ENCODE measurements at places on chromosomes 13 and 19.

DNA sequence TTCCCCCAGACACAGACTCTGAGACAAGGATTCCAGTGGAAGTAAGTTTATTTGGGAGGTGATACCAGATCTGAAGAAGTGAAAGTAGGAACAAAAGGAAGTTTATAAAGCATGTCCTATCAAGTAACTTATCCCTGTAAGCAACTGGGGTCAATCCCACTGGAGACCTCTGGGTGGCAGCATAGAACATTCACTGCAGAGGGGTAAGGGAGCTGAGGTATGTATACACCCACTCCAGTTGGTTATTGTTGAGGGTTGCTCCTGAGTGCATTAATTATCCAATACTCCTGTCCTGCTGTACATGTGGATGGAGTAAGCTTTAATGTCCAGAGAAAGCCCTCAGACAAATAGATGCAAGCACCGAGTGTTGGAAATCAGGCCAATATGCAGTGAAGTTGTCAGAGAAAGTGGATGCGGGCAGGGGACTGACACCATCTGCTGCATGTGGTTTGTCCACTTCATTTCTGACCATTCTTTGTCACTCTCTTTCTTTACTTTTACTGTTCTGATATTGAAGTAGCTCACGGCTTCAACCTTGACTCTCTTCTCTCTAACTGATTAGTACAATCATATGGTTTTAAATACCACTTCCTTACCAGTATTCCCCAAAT lies 46.7 kb downstream of the NOTCH3 start:
- H3K4me1 ChIP-seq, result no peaks in the 10 kb centered on the region

DNA sequence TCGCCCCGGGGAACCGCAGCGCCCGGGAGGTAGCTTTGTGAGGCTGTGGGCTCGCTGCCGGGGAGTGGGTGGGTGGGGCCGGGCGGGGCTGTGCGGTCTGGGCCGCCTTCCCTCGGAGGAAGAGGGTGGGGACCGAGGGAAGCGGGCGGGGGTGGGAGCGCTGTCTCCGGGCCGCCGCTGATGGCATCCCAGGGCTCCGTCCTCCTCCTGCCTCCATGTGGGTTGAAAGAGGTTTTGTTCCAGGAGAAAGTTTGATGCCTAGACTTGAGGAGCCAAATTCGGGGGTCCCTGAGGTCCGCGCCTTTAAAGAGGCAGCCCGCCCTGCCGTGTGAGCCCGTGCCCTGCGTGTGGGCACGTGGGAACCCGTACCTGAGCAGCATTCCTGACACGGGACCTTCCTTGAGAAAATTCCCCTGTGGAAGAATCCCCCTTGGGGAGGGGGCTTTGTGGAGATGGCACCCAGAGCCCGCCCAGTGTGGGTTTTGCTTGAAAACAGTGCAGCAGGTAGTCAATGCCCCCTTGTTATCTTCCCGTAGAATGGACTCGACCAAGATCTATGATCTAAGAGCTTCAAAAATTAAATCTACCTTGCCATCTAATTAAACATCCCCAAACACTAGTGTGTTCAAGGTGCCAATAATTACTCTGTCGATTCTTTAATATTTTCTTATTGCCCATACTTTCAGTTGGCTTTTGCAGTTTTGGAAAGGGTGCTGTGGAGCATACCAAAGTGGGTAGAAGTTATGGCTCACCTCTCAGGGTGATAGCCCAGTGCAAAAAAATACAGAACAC lies 107.8 kb downstream of the RXFP2 start:
- H3K36me3 ChIP-seq, result no peaks in the 10 kb centered on the region
- no peak overlapping the region for H3K27ac ChIP-seq
- H3K27me3 ChIP-seq, result peaks cover 90% of the 10 kb centered on the region
- peaks cover 2% of the 10 kb centered on the region for H3K4me1 ChIP-seq

GRCh38 chr13:111975539-111976473 lies 91.1 kb upstream of the SOX1 start:
- no peaks in the 10 kb centered on the region for H3K36me3 ChIP-seq
- DNase-seq, result no peak

DNA sequence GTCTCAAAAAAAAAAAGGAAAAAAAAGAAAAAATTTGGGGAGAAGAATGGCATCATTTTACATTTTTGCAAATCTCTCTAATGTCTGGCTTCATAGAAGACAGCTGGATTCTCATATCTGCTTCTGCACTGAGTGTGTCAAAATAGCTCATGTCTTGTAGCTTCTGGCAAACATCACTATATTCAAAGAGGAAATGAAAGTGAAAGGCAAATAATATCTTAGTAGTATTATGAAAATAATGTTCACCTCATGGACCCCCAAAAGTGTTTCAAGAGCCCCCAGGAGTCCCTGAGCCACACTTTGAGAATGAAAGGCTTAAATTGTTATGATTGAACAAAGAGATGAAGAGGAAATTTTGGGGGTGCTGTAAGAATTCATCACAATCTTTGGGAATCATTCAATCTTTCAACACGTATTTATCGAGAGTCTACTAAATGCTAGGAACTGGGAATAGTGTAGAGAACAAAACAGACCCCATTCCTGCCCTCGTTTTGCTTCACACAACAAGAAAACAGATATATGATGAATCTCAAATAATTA lies 1.2 kb upstream of the SLC6A16 start:
- no peak overlapping the region for H3K27ac ChIP-seq
- no peak overlapping the region for H3K4me3 ChIP-seq
- no peak for DNase-seq
- no peaks in the 10 kb centered on the region for H3K27me3 ChIP-seq
- peaks cover 10% of the 10 kb centered on the region for H3K36me3 ChIP-seq
- H3K4me1 ChIP-seq, result no peaks in the 10 kb centered on the region

DNA sequence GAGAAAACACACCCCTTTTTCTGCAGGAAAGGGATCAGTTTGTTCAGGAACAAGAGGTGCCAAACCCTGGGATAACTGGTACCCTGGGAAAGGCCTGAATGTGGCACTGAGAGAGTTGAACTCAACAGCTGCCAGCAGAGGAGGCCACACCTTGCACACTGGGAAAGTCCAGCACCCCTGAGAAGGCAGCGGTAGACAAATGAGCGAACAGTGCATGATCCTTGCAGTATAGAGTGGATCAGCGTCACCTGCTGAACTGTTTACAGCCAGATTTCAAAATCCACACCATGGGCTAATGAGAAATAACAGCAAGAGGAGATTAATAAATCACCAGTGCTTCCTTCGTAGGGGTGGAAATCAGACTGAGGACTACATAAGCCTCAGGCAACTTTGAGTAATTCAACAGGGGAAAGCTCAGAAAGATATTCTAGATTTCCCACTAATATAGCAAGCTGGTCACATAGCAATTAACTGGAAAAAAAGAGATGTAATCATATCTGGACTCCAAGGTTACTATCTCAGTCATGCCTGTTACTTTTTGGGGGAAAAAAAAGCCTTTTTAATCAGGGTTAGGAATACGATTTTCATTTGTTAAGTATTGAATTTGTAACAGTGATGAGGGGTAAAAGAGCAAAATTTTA lies 52.0 kb downstream of the DCT start:
- peaks cover 1% of the 10 kb centered on the region for H3K36me3 ChIP-seq
- H3K27ac ChIP-seq, result no peak overlapping the region
- no peak for DNase-seq
- H3K4me1 ChIP-seq, result peaks cover 8% of the 10 kb centered on the region
- H3K27me3 ChIP-seq, result no peaks in the 10 kb centered on the region
- H3K4me3 ChIP-seq, result no peak overlapping the region

DNA sequence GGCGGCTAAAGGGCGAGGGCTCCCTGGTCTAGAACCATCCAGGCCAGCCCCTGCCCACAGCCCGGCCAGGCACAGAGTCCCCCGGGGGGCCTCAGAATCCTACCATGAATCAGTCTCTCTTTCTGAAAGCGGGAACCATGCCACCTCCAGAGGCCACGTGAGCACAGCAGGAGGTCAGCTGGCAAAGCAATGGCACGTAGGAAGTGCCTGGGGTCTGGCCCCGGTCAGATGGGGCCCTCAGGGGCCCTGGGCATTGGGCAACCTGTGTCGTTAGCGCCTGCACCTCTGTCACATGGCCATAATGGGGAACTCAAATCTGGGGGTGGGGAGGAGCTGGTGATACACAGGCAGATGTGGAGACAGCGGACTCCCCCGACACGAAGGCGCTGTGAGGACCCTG lies 8.8 kb downstream of the MFSD12 start:
- H3K4me3 ChIP-seq, result no peak overlapping the region
- DNase-seq, result no peak
- peaks cover 2% of the 10 kb centered on the region for H3K36me3 ChIP-seq
- no peaks in the 10 kb centered on the region for H3K4me1 ChIP-seq

DNA sequence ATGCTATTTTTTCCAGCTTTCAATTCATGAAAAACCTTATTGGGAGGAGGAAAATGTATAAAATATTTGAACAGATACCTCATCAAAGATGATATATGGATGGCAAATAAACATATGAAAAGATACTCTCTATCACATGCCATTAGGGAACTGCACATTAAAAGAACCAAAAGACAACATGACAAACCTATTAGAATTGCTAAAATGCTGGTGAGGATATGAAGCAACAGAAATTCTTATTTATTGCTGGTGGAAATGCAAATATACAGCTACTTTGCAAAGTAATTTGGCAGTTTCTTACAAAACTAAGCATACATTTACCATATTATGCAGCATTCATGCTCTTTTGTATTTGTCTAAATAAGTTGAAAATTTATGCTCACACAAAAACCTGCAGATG lies 1783.9 kb upstream of the PCDH20 start:
- H3K36me3 ChIP-seq, result no peaks in the 10 kb centered on the region
- no peaks in the 10 kb centered on the region for H3K27me3 ChIP-seq
- no peak overlapping the region for H3K4me3 ChIP-seq
- no peak overlapping the region for H3K27ac ChIP-seq

- no peaks in the 10 kb centered on the region for H3K36me3 ChIP-seq
- no peak overlapping the region for H3K4me3 ChIP-seq
- H3K27ac ChIP-seq, result no peak overlapping the region
- H3K27me3 ChIP-seq, result peaks cover 44% of the 10 kb centered on the region
- no peak for DNase-seq
- no peaks in the 10 kb centered on the region for H3K4me1 ChIP-seq
Observed at GRCh38 chr19:42099336-42099925, 23.5 kb downstream of the ZNF574 start.

GRCh38 chr19:54517483-54517882 lies 14.9 kb downstream of the LAIR2 start:
- no peak overlapping the region for H3K4me3 ChIP-seq
- no peaks in the 10 kb centered on the region for H3K27me3 ChIP-seq
- no peak overlapping the region for H3K27ac ChIP-seq
- H3K4me1 ChIP-seq, result no peaks in the 10 kb centered on the region
- no peak for DNase-seq

DNA sequence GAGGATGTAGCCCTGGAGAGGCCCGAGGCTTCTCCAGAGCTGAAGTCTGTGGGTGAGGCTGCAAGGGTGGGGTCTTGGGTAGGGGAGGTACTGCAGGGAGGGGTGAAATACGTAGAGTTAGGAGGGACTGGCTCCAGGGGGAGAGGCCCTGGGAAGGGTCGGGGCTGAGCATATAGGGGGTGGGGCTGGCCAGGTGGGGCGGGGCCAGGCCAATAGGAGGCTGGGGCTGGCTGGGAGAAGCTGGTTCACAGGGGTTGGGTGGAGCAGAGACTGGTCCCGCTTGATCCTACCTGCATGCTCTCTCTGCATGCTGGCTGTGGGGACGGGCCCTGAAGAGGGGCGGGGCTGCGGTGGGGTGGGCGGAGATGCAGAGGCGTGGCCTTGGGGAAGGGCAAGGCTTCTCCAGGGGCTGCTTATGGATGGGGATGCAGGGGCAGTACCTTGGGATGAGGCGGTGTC lies 51.9 kb downstream of the CELF5 start:
- peaks cover 86% of the 10 kb centered on the region for H3K27me3 ChIP-seq
- no peaks in the 10 kb centered on the region for H3K36me3 ChIP-seq
- H3K4me3 ChIP-seq, result no peak overlapping the region
- no peak for DNase-seq

DNA sequence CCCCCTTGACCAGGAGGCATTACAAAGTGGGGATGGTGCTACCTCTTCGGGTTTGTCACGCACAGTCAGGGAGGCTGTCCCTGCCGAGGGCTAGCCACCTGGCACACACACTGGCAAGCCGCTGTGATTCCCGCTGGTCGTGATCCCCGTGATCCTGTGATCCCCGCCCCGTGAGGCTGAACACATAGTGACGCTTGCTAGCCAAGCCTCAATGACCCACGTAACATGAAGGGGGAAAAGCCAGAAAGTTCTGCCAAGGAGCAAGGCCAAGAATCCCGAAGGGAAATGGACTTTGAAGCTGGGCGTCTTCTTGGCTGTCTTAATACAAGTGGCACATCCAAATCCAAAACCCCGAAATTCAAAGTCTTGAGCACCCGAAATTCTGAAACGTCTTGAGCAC lies 13.7 kb downstream of the LDLR start:
- H3K27me3 ChIP-seq, result no peaks in the 10 kb centered on the region
- DNase-seq, result no peak
- no peaks in the 10 kb centered on the region for H3K4me1 ChIP-seq
- H3K27ac ChIP-seq, result no peak overlapping the region
- H3K4me3 ChIP-seq, result no peak overlapping the region
- peaks cover 37% of the 10 kb centered on the region for H3K36me3 ChIP-seq

- no peak overlapping the region for H3K4me3 ChIP-seq
- no peaks in the 10 kb centered on the region for H3K4me1 ChIP-seq
- no peak overlapping the region for H3K27ac ChIP-seq
- H3K27me3 ChIP-seq, result peaks cover 13% of the 10 kb centered on the region
Observed at GRCh38 chr19:7692417-7693088, 9.4 kb downstream of the FCER2 start.

DNA sequence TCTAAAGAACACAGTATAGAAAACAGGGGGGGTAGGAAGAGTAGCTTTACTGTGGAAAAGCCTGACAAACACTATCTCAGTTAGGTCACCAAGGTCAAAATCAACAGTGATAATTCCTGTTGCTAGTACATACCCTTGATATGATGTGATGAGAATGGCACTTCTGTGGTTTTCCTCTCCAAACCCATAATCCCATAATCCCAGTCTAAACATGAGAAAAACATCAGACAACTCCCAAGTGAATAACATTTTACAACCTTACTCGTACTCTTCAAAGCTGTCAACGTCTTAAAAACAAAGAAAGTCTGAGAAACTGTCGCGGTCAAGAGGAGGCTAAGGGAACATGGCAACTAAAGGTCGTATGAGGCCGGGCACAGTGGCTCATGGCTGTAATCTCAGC lies 137.6 kb downstream of the FOXO1 start:
- H3K36me3 ChIP-seq, result peaks cover 9% of the 10 kb centered on the region
- no peak overlapping the region for H3K4me3 ChIP-seq
- H3K4me1 ChIP-seq, result no peaks in the 10 kb centered on the region
- no peaks in the 10 kb centered on the region for H3K27me3 ChIP-seq
- no peak overlapping the region for H3K27ac ChIP-seq
- no peak for DNase-seq

- DNase-seq, result no peak
- H3K27ac ChIP-seq, result no peak overlapping the region
- H3K4me1 ChIP-seq, result peaks cover 2% of the 10 kb centered on the region
- H3K27me3 ChIP-seq, result no peaks in the 10 kb centered on the region
- H3K36me3 ChIP-seq, result no peaks in the 10 kb centered on the region
Observed at GRCh38 chr19:33157906-33158305, 26.0 kb downstream of the WDR88 start.

DNA sequence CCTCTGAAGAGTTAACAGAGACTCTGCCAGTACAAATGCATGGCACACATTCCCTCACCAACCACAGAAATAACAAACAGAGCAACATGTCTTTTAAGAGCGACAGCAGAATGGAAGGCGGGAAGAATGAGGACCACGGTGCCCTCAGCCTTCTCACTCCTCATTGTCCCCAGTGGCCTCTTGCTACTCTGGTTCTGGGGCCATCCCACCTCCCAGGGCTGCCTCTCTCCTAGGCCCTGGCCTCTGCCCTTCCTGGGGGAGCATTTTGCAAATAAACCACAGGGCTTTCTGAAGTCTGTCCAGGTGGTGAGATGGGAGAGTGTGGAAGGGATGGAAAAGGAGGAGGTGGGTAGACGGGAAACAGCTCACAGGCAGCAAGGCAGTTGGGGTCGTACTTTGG lies 28.3 kb downstream of the CYP2B6 start:
- no peak for DNase-seq
- H3K4me1 ChIP-seq, result peaks cover 12% of the 10 kb centered on the region
- H3K27me3 ChIP-seq, result peaks cover 4% of the 10 kb centered on the region
- no peak overlapping the region for H3K4me3 ChIP-seq
- H3K36me3 ChIP-seq, result no peaks in the 10 kb centered on the region
- no peak overlapping the region for H3K27ac ChIP-seq
